ENCODE measurements at places on chromosomes 2 and 18.

GRCh38 chr2:153059338-153060052 lies 341.1 kb downstream of the ARL6IP6 start:
- DNase-seq, result no peak

DNA sequence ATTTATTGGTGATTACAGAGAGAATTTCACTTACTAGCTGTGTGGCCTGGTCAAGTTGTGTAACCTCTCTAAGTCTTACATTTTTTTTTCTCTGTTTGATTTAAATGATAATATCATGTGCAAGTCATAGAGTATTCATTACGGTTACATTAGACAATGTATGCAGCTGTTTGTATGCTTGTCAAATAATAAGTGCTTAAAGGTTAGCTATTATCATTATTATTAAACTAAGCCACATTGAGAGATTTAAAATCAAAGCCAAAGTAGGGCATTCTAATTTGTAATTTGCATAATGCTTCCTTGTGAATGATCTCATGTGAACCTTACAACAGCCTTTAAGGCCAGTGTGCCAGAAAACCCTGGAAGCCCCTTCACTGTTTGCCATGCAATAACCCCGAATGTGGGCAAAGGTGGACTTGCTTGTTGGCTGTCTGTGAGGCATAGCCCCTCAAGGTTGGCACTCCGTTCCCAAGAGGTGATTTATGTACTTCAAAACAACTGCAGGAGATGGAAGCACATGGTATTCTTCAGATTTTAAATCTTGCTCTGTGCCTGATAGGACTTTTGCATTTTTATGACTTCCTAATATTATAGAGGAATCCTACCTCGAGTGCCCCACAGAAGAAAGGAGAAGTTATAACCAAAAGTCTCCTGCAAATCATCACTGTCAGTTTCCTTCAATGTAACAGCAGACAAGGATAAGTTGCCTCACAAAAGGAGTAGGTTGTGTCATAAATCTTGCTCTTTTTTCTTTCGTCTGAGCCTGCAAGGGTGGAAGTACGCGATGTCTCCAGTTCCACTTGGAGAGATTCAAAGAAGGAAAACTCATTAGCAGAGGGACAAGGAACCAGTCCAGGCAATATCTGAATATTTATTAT lies 272.0 kb downstream of the TGIF1 start:
- no peak for DNase-seq

GRCh38 chr2:190465060-190465459 lies 56.9 kb downstream of the MFSD6 start:
- DNase-seq, result no peak

DNA sequence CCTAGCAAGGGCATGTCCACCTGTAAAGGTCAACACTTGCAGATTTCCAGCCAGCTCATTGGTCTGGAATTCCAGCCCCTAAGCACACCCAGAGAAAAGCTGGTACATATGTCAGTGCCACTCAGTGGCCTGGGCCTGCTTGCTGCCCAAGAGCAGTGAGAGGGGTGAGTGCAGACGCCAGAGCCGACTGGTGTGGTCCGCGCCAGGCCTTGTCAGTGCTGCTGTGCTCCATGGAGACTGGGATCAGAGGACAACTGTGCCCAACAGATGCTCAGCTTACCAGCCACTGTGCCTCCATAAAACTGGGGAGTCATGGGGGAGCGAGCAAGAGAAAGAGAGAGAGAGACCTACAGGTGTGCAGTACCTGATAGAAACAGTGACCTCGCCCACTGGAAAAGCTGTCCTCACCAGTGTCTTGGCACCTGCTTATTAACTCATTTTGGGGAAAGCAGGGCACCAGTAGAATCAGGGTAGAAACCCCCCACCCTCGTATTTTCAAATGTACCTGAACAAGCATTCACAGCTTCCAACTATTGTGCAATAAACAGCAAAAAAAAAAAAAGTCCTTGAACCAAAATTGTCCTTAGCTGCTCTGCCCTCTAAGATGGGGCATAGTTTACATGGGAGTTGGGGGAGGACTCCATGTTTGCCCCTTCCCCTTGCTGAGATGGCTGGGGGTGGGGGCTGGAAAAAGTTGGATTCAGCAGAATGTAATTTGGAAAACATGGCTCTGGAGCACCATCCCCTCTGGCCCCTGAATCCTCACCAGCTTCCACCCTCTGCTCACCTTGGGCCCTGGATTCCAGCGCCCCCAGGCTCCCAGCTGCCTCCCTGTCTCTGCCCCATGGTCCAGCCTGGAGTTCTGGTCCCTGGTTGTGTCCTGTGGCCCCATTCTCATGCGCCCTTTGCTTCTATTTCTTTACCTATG lies 1.4 kb upstream of the SP140L start:
- no peak for DNase-seq

- no peak for DNase-seq
Measured at GRCh38 chr2:26580151-26580550, 61.0 kb downstream of the CIB4 start.

- no peak for DNase-seq
Measured at GRCh38 chr2:184756885-184757284, 158.6 kb downstream of the ZNF804A start.

DNA sequence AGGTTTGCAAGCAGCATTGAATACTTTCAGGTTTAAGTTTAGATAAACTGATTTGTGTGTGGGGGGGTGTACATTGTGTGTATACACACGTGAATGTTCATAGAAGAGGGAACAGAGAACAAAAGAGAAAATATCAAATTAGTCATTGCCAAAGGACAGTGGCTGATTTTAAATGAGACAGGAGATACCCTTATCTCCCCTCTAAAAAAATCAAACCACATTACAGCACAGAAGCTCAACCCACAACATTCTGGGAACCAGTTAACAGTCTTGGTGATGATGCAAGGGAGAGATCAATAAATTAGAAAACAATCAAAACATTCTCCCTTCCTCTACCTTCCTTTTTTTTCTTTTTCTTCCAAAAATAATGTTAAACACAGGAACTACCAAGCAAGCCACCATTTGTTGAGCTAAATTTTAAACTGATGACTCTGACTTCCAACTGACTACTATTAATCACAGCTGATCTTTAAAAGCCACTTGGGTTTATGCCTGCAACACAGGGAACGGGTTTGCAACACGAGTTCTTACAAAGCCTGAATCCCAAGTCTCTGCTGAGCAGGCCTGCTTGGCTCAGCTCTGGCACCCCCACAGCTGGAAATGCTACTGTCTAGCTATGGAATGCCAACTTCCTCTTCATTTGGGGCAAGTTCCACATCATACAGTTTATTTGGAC lies 119.2 kb upstream of the ACVR1C start:
- DNase-seq, result no peak

GRCh38 chr18:11027862-11028261 lies 121.5 kb downstream of the PIEZO2 start:
- DNase-seq, result no peak
